ENCODE measurements at places on chromosomes 1 and 21.

DNA sequence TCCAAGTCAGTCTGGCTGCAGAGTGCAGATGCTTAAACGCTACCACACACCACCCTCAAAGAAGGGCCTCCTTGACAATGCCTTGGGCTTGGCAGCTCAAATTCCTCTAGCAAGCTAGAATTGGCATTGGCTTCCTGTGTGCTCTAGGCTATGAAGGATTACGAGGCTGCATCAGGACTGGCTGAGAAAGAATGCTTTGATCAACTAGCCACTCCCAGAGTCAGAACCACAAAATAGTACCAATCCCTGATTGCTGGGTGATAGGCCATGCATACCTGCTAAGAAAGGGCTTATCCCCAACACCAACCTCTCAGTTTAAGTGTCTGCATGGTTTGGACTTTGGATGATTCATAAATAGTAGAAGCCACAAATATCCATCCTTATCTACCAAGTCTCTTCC is 504.9 kb downstream of the OMA1 start:
- DNase-seq = no peak

GRCh38 chr1:240577095-240577494 is 34.9 kb downstream of the GREM2 start:
- no peak for DNase-seq

- peak; percentile 63 for DNase-seq
Observed at GRCh38 chr1:62530516-62531154, 66.7 kb upstream of the ANGPTL3 start.

DNA sequence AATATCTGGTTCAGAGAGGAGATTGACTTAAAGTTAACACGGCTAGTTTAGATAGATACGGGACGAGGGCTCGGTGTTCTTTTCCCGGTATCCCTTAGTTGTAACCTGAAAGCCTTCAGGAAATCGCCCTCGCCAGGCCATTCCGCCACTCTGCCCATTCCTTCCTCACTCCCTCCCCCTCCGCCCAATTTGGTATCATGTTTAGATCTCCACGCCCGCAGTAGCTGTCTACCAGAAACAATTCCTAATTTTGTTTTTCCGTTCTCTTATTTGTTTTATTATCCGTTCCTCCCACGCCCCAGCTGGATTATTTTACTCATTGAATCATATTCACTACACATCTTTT is 685 bp upstream of the VAMP4 start:
- peak; percentile 80 for DNase-seq

GRCh38 chr1:111172463-111172862 is 28.0 kb downstream of the DENND2D start:
- DNase-seq = no peak

DNA sequence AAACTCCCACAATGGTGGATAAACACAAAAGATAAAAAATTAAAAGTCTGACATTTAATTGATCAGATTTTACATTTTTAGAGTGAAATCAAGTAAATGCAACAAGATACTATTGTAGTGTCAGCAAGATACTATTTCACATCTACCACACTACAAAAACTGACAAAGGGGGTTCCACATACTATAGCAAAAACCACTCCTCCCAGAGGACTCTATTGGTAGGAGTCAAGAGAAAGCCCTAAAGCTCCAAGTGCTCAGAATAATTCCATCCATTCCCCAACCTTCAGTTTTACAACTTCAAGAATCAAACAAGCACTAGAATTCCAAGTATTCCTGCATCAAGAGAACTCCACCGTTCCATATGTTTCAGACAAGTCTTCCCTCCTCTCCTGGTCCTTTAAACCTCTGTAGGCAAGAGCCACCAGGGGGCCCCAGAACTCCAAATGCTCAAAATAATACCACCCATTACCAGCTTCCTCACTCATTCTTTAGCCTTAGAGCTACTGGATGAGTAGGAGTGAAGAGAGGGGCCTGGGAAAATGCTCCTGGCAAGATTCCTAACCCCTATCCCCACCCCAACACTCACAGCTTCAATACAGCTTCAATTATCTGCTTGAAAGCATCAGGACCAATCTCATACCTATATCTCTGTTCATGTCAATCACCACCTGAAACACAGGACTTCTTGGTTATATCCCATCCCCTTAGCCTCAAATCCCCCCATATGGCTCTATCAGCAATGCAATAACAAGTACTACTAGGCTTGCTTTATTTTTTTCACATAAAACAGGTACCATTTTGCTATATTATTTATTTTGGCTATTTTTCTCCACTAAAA is 9.9 kb downstream of the TOR1AIP2 start:
- DNase-seq = peak; percentile 44

DNA sequence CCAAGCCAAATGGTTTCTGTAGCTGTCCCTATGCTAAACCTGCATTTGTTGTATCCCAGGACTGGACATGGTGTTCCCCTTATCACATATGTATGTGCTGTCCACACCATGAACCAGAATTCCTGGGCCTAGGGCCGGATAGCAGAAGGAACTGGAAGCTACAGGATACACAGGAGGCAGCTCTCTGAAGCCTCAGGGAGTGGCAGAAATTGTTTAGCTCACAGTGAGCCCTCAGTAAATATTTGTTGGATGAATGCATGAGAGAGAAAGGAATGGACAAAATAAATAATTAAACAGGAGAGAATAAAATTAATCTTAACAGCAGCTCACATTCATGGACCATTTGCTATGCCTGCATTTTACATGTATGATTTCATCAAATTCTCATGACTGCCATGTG is 2.1 kb downstream of the NIPAL3 start:
- DNase-seq = no peak

GRCh38 chr1:242836423-242836822 is 311.9 kb upstream of the PLD5 start:
- DNase-seq = no peak

- no peak for DNase-seq
Observed at GRCh38 chr1:115099693-115100050, 10.4 kb upstream of the TSPAN2 start.

- no peak for DNase-seq
Observed at GRCh38 chr21:33036430-33037162, 10.9 kb downstream of the OLIG2 start.

- no peak for DNase-seq
Observed at GRCh38 chr1:208465786-208466590, 221.8 kb upstream of the PLXNA2 start.

DNA sequence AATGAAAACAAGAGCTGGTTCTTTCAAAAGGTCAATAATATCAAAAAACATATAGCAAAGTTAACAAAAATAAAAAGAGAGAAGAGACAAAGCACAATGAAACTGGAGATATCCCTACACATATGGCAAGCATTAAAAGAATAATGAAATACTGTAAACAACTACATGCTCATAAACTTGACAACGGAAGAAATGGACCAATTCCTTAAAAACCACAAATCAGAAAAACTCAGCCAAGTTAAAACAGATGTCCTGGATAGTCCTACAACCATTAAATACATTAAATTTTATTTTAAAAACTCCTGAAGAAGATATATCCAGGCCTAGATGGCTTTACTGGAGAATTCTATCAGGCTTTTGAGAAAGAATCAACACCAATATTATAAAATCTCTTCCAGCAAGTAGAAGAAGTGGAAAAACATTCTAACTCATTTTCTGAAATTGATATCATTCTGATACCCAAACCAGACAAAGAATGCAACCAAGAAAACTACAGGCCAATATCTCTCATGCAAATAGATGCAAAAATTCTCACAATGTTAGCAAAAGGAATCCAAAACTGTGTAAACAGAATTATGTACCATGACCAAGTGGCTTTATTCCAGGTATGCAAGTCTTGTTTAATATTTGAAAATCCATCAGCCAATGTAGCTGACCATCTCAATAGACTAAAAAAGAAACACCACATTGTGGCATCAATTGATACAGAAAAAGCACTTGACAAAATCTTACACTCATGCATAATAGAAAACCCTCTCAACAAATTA is 56.1 kb upstream of the LRRC7 start:
- no peak for DNase-seq

- DNase-seq = no peak
Observed at GRCh38 chr1:63909526-63909925, 135.7 kb downstream of the ROR1 start.

GRCh38 chr1:203629016-203629506 is 2.4 kb downstream of the ATP2B4 start:
- DNase-seq = peak; percentile 44

DNA sequence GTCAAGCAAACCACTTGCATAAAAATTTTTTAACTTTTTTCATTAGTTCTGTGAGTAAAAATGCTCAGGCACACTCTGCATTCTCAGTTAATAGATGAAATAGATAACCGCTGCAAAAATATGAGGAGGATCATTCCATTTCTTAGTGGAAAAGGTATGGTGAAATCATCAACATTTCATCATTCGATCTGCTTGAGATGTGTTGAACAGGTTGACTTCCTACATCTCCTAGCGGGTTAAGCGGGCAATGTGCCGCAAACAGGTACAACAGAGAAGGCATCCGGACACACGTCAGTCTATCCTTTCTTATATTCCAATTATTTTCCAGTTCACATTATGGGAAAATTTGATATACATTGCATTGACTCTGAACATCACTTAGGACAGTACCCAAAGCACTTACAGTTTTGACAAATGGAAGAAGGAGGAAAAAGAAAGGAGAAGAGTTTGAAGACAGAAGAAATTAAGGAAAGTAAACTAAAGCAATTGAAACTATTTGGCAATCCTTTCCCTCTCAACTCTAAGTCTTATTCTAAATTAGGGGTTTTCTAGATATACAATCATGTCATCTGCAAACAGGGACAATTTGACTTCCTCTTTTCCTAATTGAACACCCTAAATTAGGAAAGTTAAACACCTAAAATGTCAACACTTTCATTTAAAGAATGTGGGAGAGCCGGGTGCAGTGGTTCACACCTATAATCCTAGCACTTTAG is 33.5 kb downstream of the NIBAN1 start:
- DNase-seq = no peak

- DNase-seq = peak; percentile 22
Observed at GRCh38 chr1:170734412-170735175, 70.7 kb downstream of the PRRX1 start.

GRCh38 chr1:13828454-13829151 is 128.6 kb downstream of the PRDM2 start:
- no peak for DNase-seq

DNA sequence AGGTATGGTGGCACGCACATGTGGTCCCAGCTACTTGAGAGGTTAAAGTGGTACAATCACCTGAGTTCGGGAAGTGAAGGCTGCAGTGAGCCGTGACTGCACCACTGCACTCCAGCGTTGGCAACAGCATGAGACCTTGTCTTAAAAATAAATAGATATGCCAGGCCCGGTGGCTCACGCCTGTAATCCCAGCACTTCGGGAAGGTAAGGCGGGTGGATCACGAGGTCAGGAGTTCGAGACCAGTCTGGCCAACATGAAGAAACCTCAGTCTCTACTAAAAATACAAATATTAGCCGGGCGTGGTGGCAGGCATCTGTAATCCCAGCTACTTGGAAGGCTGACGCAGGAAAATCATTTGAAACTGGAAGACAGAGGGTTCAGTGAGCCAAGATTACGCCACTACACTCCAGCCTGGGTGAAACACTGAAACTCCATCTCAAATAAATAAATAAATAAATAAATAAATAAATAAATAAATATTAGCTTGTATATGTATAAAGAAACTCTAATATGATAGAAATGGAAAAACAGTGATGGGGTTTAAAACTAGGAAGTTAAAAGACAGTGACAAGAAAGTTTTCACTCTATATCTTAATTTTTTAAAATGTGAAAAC is 18.8 kb downstream of the GATAD2B start:
- DNase-seq = no peak

GRCh38 chr1:204219971-204220616 is 6.3 kb upstream of the GOLT1A start:
- no peak for DNase-seq

DNA sequence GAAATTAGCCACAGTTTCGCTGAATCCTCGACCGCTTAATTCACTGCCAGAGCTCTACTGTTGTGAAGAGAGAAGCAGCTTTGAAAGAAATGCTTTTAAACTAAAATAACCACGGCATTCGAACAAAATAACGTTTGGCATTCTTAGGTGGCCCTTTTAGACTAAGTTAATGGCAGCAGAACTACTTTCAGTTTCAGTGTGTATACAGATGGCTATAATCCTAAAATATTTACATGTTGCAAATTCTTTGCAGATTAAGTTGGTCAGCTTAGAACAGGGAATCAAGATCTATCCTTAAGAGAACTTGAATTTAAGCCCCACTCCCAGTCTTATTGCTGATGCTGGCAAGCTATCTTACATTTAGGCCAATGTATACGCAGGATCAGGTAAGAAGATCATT is 62.7 kb downstream of the ADSS2 start:
- no peak for DNase-seq

- no peak for DNase-seq
Observed at GRCh38 chr1:27513528-27513927, 23.6 kb upstream of the WASF2 start.

GRCh38 chr1:23422941-23423340 is 1.6 kb downstream of the TCEA3 start:
- no peak for DNase-seq

- DNase-seq = no peak
Observed at GRCh38 chr1:93207211-93207610, 26.7 kb downstream of the CCDC18 start.

GRCh38 chr1:169528215-169529067 is 42.7 kb upstream of the SLC19A2 start:
- DNase-seq = no peak

- no peak for DNase-seq
Observed at GRCh38 chr1:1331068-1331965, at the start of gene TAS1R3. Gene TAS1R3, plus strand, starts transcription at chr1:1331280. Its CDS starts 66 bp downstream, at chr1:1331346.

- DNase-seq = no peak
Observed at GRCh38 chr1:54024358-54024757, 6.4 kb upstream of the LDLRAD1 start.

DNA sequence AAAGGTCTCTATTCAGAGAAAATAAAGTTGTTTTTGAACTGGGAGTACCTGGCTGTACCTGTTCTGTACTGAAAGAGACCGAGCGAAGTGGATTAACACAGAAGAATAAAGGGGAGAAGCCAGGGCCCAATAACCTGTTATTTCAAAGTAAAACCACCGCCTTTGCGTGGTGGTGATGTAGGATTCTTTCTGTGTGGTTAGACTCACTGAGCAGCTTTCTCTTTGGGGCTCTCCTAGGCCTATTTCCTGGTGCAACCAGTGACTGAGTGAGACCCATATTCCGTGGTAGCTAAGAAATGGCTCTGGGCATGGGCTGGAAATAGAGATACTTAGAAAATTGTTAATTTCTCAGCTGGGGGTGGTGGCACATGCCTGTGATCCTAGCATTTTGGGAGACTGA is 99.9 kb downstream of the XCL2 start:
- DNase-seq = no peak

GRCh38 chr1:157170677-157171515 is 32.7 kb upstream of the ETV3 start:
- peak; percentile 6 for DNase-seq

DNA sequence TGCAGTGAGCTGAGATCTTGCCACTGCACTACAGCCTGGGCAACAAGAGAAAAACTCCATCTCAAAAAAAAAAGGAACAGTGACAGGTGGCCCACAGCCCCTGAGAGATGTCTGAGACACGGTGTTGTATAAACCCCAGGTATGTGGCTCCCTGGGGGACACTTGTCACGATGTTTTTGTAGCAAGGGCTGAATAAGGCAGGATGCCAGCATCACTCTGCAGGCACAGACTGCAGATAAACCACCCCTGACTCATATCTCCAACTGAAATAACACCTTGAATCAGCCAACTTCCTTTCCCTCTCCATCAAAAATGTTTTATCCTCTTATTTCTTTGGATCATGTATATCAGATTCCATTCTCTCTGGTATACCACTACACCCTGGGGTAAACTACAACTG is 52.5 kb downstream of the NMNAT2 start:
- peak; percentile 71 for DNase-seq

Measured in G401 (cell line).